T-helper 9 cell (primary cell): ENCODE measurements at places on chromosomes 12 and 14.

DNA sequence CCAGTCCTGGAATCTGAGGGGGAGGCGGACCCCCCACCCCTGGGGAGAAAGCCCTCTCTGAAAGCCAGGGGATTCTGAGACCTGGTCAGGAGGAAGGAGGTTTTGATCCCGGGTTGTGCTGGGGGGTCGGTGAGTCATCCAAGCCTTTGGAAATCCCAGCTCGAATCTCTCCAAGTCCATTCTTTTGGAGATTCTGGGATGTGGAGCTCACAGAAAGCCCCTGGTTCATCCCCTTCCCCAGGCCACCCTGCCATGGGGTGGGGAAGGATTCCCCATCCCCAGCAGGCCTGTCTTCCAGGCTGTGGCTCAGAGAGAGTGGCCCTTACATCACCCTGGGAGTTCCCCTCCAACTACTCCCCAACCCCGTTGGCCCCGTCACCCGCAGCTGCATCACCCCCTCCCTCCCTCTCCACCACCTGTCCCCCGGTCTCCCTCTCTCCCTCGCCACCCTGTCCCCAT is 14.3 kb downstream of the EXOC3L4 start:
- no peak for DNase-seq

DNA sequence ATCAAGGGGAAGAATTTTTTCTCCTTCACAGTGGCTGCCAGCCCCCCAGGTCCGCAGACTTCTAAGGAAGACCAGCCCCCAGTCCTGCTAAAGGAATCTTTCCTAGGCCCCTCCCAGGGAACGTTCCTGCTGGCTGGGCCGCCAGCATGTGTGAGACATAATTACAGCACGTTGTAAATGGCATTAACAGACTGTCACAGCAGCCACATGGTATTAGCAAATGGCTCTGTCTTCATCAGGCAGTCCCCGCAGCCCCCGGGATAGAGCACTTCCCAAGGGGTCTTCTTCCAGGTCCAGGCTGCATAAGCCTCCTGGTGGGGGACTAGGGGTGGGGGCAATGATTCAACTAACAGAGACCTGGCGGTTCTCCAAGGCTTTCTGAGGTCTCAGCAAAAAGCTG is 34.9 kb upstream of the FAM222A start:
- DNase-seq = no peak

DNA sequence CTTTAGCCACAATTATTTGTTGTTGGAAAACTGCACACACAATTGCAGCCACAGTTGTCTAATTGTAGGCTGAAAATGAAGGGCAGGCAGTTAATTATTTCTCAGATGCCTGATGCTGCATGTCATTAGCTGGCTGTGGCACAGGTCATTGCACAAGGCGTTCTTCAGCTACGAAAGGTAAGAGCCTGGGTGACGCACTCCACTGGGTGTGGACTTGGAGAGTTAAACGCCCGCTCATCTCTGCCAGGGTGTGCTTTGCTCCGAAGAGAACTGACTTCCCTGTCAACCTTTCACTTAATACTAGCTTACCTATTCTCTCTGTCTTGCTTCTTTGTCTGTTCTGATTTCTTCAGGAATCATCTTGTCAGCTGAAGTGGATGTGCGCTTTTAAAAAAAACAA is 91.4 kb upstream of the CPM start:
- DNase-seq = no peak

DNA sequence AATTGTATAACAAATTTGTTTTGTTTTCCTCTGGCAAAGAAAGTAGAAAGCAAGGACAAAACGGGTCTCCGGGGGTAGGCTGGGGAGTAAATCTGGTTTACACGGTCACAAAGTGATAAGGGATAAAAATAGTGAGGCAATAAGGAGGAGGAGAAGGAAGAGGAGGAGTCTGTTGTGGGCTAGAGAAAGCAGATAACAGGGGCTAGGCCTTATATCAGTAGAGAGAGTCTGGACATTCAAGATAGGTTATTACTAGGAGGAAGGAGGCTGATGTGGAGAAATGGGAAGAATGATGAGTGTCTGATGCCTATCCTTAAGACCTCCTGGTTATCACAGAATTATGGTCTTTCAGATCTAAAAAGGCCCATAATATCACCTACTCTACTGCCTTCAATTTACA is 83.2 kb upstream of the SSTR1 start:
- no peak for DNase-seq

GRCh38 chr12:40225984-40226602 is 1.3 kb downstream of the LRRK2 start:
- no peak for DNase-seq

- no peak for DNase-seq
Observed at GRCh38 chr14:92577321-92577742, 63.8 kb downstream of the RIN3 start.

DNA sequence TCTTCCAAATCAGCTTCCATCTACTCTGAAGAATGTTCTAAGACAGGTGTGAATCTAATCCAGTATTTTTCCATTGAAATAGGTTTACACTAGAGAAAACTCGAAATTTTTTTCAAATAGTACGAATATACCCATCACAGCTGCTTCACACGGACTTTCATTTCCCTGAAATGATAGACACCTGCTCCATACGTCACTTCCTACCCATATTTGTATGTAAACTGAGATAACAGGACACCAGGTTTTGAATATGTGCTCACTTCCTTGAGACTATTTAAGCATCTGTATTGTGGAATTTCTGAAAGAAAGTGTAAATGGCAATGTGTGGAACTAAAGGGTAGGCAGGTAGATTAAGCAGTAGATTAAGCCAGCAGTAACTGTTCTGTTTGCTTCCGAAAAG is 13.4 kb upstream of the ITPR2 start:
- no peak for DNase-seq

- peak; percentile 42 for DNase-seq
Observed at GRCh38 chr12:117105902-117106301, 6.7 kb upstream of the TESC start.

GRCh38 chr14:72423957-72424356 is 469.9 kb downstream of the DPF3 start:
- no peak for DNase-seq

DNA sequence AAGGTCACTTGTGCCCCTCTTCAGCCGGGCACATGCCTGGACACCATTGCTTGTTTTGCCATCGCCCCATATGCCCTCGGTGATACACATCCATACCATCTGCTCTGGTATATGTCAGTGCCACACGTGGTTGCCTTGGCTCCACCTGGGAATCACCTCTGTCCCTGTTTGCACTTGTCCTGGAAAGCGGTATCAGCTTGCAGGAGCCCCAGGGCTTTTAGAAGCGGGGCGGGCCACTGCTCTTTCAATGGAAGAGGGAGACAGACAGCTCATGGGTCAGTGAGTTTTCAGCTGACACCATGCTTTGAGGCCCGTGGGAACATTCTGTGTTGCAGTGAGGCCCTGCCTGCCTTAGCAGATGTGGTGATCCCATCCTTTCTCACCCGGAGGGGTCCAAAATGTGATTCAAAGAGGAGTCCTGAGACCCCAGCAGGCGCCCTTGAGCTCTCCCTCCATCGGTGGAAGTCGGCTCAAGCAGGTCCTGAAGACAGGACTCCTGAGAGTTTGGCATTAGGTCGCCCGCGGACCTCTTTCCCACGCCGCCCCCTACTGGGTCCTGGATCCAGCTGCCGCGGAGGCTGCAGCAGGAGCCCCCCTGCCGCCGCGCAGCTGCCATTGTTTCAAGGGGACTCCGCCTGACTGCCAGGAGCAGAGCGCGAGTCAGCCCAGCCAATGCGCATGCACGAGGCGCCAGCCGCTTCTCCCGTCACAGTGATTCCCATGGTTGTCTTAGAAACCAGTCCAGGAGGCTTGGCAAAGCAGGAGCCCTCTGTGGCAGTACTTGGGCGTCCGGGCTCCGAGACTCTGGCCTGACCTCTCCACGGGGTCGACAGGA is 773.2 kb upstream of the ALG10B start:
- no peak for DNase-seq

DNA sequence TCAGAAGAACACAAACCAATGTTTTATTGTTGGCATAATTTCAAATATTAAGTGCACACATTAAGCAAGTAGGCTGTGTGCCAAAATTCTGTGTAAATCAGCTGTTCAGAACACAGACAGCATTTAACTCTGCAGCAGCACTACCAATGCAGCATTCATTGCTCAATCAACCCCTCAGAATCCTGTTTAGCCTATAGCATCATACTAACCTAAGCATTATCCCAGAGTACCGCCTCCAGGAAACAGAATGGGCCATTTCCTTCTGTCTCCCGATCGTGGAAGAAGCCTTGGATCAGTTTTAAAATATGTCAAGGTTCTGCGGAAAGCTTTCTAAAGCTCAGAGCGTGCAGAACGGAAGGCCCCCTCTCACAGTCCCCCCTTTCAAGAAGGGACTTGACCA is 3.3 kb downstream of the IL26 start:
- DNase-seq = no peak
